ENCODE measurements at places on chromosomes 5 and 9.
A peak's percentile ranks its signal among the peaks of the same experiment; 100 is the strongest.

- H3K4me3 ChIP-seq: no peak overlapping the region
- no peak for DNase-seq
- H3K27ac ChIP-seq: no peak overlapping the region
- no peaks in the 10 kb centered on the region for H3K27me3 ChIP-seq
Measured at GRCh38 chr5:54086191-54086590, 224.2 kb downstream of the ARL15 start.

DNA sequence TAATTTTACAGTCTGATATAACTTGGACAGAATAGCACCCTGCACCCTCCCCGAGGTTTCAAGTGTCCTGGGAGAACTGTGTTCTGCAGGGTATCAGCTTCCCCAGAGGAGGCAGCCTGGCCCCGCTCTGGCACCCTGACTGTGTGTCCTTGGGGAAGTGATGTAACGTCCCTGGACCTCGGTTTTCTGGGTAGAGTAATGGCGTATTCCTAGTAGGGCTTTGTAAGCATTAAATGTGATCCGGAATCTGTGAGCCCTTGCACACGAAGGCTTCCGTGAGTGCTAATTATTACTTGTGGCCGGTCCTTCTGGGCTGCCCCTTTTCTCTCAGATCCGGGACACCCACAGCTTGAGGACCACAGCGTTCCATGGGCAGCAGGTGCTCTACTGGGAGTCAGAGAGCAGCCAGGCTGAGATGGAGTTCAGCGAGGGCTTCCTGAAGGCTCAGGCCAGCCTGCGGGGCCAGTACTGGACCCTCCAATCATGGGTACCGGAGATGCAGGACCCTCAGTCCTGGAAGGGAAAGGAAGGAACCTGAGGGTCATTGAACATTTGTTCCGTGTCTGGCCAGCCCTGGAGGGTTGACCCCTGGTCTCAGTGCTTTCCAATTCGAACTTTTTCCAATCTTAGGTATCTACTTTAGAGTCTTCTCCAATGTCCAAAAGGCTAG, 1.0 kb upstream of the CACFD1 start:
- H3K27ac ChIP-seq: no peak overlapping the region
- no peaks in the 10 kb centered on the region for H3K36me3 ChIP-seq
- peak overlapping the region; percentile 78 for H3K4me3 ChIP-seq
- DNase-seq: no peak
- H3K4me1 ChIP-seq: peaks cover 8% of the 10 kb centered on the region

- H3K4me3 ChIP-seq: no peak overlapping the region
- H3K27ac ChIP-seq: no peak overlapping the region
- no peak for DNase-seq
- peaks cover 6% of the 10 kb centered on the region for H3K4me1 ChIP-seq
Measured at GRCh38 chr5:158406884-158407823, 548.2 kb upstream of the CLINT1 start.

DNA sequence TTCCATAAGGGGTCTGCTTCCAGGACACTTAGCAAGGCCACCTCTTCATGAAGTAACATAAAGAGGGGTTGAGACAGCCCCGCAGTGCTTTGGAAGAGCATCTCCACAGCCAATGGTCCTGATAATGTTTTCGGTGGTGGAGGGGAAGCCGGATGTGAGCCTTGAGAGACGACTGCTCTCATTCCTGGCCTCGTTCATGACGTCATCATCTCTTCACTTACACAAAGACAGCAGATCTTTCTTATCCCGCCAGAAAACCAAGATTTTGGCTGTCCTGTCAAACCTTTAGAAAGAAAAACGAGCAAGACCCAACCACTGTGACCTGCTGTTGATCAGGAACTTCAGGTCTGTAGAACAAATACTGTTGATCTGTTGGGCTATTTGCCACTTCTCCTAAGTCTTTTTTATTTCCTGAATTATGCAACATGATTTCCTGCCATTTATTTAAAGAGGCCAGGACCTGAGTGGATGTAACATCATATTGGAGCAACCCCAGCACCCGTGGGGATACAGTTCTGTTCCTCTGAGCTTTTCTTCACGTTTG, 89.0 kb upstream of the IRX2 start:
- no peak overlapping the region for H3K27ac ChIP-seq
- no peak for DNase-seq
- H3K4me1 ChIP-seq: no peaks in the 10 kb centered on the region
- H3K27me3 ChIP-seq: no peaks in the 10 kb centered on the region

- no peak for DNase-seq
- H3K4me1 ChIP-seq: no peaks in the 10 kb centered on the region
- no peak overlapping the region for H3K4me3 ChIP-seq
Measured at GRCh38 chr5:65271906-65272305, 209.8 kb downstream of the ADAMTS6 start.

DNA sequence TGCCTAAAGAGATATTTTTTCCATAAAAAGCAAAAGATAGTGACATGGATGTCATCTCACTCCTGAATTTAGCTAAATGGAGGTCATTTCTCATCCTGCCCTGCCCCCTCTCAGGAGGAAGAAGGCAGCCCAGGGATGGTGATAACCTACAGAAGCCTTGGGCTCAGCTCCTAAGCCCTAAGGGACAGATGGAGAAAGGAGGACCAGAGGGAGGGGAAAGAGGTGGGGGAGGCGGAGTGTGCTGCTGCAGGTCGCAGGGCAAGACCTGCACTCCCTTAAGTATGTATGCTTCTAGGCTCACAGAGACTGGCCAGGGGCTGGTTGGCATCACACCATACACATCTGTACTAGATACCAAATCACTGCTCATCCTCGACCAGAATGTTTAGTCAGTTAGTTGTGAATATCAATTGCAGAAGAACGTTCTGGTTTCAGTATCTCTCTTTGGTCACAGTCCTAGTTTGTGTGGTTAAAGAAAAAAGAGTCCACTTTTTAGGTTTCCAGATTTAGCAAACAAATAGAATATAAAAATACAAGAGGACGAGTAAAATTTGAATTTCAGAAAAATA, 18.4 kb upstream of the CDKN2AIPNL start:
- H3K27me3 ChIP-seq: no peaks in the 10 kb centered on the region
- H3K4me1 ChIP-seq: peaks cover 14% of the 10 kb centered on the region
- no peak overlapping the region for H3K27ac ChIP-seq
- no peak for DNase-seq

- no peaks in the 10 kb centered on the region for H3K4me1 ChIP-seq
- no peak overlapping the region for H3K27ac ChIP-seq
- H3K4me3 ChIP-seq: no peak overlapping the region
- no peak for DNase-seq
- no peaks in the 10 kb centered on the region for H3K36me3 ChIP-seq
- H3K27me3 ChIP-seq: no peaks in the 10 kb centered on the region
Measured at GRCh38 chr9:7243838-7244237, 486.1 kb downstream of the KDM4C start.
